ENCODE measurements at places on chromosomes 13 and 19. TPM values are rescaled to one million over a fixed set of nuclear protein-coding genes. Genes with fewer than 3 reads are reported as not detected.

ANKLE1 gene
- 0.66 TPM for total RNA-seq

GRCh38 chr13:37627428-37627827 lies 28.9 kb upstream of the POSTN start:
- H3K4me3 ChIP-seq: no peak overlapping the region
- no peaks in the 10 kb centered on the region for H3K27me3 ChIP-seq
- H3K36me3 ChIP-seq: no peaks in the 10 kb centered on the region
- H3K27ac ChIP-seq: no peak overlapping the region
- no peaks in the 10 kb centered on the region for H3K4me1 ChIP-seq
- no peak for DNase-seq

DNA sequence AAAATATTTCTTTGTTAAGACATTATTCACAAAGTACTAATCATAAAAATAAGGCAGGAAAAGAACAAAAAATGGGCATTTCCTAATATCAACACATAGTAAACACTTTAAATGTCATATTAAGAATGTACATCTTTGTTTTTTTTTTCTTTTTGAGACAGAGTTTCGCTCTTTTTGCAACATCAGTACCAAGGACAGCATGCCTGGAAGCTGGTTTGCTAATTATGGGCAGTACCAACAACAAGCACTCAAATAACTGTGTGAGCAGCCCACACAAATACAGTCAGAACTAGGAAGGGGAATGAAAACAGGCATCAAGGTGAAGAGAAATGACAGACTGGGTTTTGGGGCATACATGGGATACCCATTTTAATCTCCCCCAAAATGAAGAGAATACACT lies 788.0 kb upstream of the SLITRK1 start:
- H3K27ac ChIP-seq: no peak overlapping the region
- H3K27me3 ChIP-seq: no peaks in the 10 kb centered on the region
- no peak overlapping the region for H3K4me3 ChIP-seq
- no peaks in the 10 kb centered on the region for H3K4me1 ChIP-seq

OR1M1 gene
- total RNA-seq: not detected

GRCh38 chr13:39956036-39956435 lies 300.6 kb downstream of the COG6 start:
- H3K36me3 ChIP-seq: no peaks in the 10 kb centered on the region
- no peak overlapping the region for H3K4me3 ChIP-seq
- H3K4me1 ChIP-seq: peaks cover 2% of the 10 kb centered on the region
- no peaks in the 10 kb centered on the region for H3K27me3 ChIP-seq
- H3K27ac ChIP-seq: no peak overlapping the region

- no peaks in the 10 kb centered on the region for H3K36me3 ChIP-seq
- H3K27me3 ChIP-seq: no peaks in the 10 kb centered on the region
- DNase-seq: no peak
- no peak overlapping the region for H3K4me3 ChIP-seq
- no peak overlapping the region for H3K27ac ChIP-seq
Observed at GRCh38 chr19:31220540-31220939, 128.7 kb downstream of the TSHZ3 start.

DNA sequence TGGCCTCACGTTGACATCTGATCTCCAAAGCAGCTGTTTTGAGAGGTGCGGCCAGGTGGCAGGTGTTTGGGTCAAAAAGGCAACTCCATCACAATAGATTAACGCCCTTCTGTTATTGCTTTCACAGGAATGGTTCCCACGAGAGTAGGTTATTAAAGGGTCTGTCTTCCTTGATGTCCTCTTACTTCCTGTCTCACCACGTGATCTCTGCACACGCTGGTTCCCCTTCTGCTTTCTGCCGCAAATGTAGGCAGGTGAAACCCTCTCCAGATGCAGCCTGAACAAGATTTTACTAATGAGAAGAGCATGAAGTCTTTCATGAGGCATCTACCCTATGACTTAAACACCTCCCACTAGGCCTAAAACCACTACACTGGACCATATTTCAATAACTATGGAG lies 22.8 kb upstream of the ZNF564 start:
- DNase-seq: no peak
- H3K27me3 ChIP-seq: no peaks in the 10 kb centered on the region
- no peak overlapping the region for H3K27ac ChIP-seq

FAM216B gene
- total RNA-seq: 9.2 TPM

DNA sequence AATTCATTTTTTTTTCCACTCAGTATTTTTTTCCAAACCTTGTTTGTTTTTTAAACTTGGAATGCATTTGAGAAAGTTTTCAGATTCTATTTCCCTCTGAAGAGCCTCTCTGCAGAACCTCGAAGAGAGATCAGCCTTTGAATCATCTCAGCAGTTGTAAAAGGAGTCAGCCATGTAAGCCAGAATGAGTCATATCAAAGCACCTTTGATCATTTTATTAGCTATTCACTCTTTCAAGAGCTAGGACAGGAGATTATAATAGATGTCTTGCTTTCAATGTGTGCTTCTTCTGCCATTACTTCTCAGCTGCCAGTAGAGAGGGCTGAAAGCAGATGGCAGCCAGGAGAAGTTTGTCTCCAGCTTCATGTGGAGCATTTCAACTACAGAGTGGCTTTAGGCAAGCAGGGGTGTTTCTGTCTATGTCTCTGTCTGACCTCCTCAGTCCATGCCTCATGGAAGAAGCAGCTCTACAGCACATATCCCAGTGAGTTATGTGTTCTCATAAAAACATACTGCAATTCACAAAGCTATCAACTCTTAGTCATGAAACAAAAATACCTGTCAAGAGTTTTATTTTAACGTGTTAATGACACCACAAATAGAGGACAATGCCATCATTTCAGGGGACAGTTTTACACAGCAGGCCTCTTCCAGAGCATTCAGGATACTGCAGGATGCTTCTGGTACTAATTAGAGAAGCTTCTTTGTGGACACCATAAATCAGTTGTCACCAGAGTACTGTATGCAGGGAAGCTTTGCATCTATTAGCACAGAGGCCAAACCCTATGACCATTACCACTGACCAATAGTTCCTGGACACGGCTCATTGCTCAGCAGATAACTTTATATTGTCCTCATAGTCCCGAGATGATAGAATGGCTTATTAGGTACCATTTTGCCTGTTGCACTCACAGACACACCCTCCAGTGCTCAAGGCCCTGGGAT lies 94.3 kb downstream of the NHLRC3 start:
- H3K4me1 ChIP-seq: no peaks in the 10 kb centered on the region
- no peak overlapping the region for H3K4me3 ChIP-seq
- DNase-seq: no peak

KLF16 gene
- total RNA-seq: 6.9 TPM

PLK5 gene
- not detected for total RNA-seq

ZFP82 gene
- 0.78 TPM for total RNA-seq

NBEA gene
- total RNA-seq: 21.4 TPM

ZNF208 gene
- total RNA-seq: 0.91 TPM

NOSIP gene
- total RNA-seq: 62.4 TPM
